Activated T-cell treated with anti-CD3 and anti-CD28 coated beads for 1 hour (primary cell): ENCODE measurements at places on chromosomes 11 and 22.

- no peak for DNase-seq
Observed at GRCh38 chr11:62614275-62614674, 1.2 kb downstream of the ROM1 start.

DNA sequence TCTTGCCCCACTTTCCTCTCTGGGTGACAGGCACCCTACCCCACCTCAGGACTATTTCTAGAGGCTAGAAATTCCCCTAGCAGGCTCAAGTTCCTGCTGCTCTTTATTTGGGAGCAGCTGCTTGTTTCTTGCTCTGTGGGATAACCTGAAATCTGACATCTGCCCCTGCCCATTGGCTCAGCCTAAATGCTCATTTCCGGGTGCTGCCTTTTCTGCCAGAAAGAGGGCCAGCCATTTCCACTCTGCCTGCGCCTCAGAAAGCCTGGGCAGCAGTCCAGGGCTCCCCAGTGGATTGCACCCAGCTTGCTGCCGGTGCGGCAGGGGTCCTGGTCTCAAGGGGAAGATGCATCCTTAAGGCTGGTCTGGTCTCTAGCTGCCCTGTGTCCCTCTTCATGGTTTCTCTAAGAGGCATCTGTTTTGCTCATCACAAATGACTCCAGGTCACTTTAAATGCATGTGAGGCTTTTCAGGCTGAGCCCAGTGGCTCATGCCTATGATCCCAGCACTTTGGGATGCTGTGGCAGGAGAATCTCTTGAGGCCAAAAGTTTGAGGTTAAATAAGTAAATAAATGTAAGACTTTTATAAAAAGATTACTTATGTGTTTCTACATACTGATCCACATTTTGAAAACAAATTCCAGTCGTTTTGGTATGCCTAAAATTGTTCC, 10.3 kb upstream of the PNPLA5 start:
- DNase-seq: no peak

DNA sequence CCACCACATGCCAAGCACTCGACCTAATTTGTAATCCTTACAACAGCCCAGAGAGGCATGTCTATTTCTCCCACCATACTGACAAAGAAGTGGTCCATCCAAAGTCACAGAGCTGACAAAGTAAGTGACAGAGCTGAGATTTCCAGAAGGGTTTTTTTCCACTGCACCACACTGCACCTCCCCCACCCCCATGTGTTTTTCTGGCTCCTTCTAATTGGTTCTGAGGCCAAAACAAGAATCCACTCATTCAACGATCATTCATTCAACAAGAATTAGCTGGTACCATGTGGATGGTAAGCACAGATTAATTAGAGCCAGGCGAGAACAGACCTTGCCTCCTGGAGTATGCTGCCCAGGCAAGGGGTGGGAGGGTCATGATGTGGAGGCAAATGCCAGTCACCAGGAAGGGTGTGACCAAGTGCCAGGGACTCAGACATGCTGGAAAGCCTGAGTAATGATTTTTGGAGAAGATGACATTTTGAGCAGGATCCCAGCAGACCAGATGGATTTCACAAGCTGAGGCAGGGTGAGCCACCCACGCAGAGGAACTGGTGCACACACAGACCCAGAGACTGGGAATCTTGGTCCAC, 14.9 kb upstream of the PRG2 start:
- DNase-seq: no peak

GRCh38 chr11:44607987-44608386, 42.5 kb downstream of the CD82 start:
- no peak for DNase-seq

DNA sequence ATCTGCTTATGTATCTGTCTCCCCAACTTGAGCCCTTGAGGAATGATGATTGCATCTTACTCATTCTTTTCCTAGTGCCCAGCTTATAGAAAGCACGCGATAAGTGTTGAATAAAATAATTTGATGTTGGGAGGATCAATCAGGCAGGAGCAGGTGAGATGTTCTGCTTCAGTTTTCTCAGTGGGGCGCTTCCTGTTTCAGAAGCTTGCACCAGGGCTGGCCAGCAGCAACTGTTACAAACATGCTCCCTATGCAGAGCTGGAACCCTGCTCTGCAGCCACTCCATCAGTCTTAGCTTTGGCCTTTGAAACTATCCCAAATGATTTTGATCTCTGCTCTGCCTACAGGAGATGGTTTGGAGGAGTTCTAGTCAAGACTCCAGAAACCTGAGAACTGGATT, 3.9 kb downstream of the ENDOD1 start:
- no peak for DNase-seq

- no peak for DNase-seq
Observed at GRCh38 chr22:42357634-42358296, 74.4 kb downstream of the NFAM1 start.

- DNase-seq: no peak
Observed at GRCh38 chr22:20154602-20155187, 3.8 kb upstream of the CCDC188 start.

DNA sequence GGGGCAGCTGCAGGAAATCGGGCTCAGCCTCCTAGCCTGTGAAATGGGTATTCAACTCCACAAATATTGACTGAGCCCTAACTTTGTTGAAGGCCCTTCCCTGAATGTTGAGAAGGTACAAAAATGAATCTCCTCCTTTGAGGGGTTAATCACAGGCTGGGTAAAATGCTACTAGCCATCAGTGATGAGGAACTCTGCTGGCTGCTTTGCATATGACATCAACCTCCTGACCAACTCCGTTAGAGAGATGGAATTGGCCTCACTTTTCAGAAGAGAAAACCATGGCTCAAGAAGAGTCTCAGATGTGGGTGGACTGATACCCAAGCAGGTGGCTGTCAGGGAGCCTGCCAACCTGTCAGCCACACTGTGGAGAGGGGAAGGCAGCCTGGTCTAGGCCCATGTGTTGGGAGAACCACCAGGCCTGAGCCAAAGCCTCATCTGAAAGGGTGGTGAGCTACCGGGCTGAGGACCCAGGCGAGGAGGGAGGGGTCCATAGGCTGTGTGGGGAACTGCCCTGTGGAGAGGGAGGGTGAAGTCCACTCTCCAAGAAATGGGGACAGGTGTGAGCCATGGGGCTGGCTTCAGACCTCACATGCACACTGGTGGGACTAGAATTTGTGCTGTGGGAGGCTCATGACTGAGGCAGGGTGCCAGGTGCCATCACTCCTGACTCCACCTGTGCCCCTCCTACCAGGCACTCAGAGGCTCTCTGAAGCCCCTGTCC, 11.8 kb downstream of the CDCA5 start:
- DNase-seq: no peak
